ENCODE measurements at places on chromosomes 11 and 22.

DNA sequence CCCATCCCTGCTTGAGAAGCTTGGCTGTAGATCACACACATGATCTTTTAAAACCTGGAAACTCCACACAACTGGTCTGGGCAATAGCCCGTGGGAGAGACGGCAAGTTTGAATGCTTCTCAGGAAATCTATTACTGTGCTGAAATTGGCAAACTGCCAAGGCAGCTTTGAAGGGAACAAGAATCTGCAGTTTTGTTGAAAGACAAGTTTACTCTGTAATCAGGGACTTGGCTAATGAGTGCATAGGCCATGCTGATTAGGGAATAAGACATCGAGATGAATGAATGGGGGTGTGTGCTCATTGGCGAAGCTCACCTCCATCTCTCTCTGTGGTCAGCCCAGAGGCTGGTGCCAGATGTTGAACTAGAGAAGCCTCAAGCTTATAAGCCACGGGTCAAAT lies 218.8 kb downstream of the HIPK3 start:
- DNase-seq = no peak

GRCh38 chr11:95943546-95943945 lies 19.6 kb upstream of the MTMR2 start:
- no peak for DNase-seq

GRCh38 chr11:66080055-66080817 lies 10.2 kb downstream of the PACS1 start:
- DNase-seq = peak; percentile 49

DNA sequence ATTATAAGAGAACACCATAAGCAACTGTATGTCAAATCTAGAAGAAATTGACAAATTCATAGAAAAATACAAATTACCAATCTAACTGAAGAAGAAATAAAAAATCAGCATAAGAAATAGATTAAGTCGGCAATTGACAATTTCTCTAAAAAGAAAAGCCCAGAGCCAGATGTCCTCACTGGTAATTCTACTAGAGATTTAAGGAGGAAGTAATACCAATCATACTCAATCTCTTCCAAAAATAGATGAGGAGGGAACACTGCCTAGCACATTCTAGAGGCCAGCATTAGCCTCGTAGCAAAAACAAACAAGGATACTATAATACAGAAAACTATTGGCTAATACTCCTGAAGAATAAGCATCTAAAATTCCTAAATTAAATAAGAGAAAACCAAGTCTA lies 40.4 kb upstream of the IGLL5 start:
- no peak for DNase-seq

- no peak for DNase-seq
Measured at GRCh38 chr11:129738242-129738641, 77.4 kb upstream of the TMEM45B start.

- DNase-seq = no peak
Measured at GRCh38 chr11:22878039-22878438, 17.8 kb upstream of the CCDC179 start.

- no peak for DNase-seq
Measured at GRCh38 chr11:17400048-17400775, 11.8 kb upstream of the KCNJ11 start.

DNA sequence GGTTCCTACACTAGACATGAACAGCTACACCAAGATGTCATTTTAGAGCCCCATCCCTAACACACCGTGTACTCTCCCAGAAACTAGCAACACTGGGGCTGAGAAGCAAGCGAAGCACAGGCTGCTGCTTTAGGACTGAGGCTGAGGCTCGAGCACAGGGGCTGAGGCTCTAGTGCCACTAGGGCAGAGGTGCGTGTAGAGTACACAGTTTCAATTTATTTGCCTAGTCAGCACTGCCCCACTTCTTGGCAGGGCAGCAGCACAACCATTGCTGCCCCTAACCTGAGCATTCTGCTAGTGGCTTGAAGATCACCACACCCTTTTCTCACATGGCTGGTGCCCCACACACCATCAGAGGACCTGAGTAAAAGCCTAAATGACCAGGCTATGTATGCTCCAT lies 713.2 kb downstream of the LRRC4C start:
- no peak for DNase-seq

GRCh38 chr11:38305682-38306081 lies 1707.6 kb upstream of the RAG2 start:
- DNase-seq = no peak

GRCh38 chr22:39212721-39213376 lies 31.9 kb downstream of the PDGFB start:
- DNase-seq = peak; percentile 69

Data from A549 (cell line).